ENCODE measurements at places on chromosomes 2 and 18. TPM values are rescaled to one million over a fixed set of nuclear protein-coding genes. Genes with fewer than 3 reads are reported as not detected.

- no peak for DNase-seq
Measured at GRCh38 chr18:59818769-59819168, 81.0 kb upstream of the PMAIP1 start.

DNA sequence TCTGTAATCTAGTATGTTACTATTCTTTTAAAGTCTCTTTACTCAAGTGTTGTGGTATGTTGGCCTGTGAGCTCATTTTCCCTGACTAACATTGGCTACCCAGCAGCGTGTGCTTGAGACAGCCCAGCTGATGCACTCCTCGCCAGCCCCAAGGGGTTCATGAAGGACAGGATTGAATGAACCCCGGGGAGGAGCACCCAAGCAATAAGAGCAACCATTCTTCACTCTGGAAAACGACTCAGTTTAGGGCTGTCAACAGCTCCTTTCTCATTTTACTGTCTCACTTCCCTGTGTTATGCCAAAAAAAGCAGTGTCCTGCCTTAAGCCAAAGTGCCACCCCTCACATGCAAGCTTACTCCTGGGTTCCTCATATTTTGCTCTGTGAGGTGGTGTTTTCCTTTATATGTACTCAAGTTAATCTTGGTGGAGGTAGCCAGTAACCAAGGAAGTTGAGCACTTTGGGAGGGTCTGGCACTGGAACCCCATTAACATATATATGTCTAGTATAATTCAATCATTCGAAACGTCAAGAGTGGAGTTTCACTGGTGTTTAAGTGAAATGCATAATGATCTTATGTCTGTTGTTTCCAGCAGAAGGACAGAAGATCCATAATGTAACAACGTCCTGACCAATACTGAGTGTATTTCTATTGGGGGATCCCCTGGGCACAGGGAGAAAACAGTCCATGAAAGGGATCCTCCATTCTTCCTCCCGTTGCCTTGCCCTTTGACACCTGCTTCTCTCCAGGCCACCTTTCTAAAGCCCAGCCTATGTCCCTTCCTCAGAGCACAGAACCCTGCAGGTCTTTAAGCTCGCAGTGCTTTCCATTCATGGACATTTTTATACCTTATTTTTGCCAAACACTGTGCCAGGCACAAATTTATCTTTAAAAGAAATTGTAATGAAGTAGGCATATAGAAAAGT lies 43.2 kb downstream of the ATIC start:
- DNase-seq, result no peak

DNA sequence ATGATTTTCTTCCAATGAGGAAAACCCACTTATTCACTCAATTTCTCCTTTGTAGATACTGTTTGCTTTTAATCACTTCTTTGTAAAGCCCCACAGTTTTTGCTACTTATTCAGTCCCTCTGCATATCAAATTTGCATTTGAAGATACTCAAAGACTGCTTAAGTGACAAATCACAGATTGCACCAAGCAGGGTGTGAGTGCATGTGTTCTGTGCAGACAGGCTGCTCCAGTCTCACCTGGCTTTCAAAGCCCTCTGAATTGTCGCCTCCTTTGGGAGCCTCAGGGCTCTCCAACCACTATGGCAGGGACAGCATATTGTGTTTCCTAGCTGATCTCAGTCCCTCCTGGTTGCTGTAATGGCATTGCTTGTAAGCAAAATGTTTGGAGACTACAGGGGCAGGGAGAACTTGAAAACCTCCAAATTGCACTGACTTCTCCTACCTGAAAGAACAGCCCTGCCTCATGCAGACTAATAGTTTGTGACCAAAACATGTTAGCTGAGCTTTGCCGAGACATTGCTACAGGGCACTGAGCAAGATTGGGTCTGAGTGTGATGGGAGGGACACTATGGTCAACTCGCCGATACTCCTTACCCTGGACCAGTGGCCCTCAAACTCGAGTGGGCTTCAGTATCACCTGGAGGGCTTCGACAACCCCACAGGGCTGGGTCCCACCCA lies 96.8 kb downstream of the POLE4 start:
- DNase-seq, result no peak

GRCh38 chr18:49046125-49046524 lies 95.4 kb upstream of the SMAD7 start:
- DNase-seq, result no peak

DNA sequence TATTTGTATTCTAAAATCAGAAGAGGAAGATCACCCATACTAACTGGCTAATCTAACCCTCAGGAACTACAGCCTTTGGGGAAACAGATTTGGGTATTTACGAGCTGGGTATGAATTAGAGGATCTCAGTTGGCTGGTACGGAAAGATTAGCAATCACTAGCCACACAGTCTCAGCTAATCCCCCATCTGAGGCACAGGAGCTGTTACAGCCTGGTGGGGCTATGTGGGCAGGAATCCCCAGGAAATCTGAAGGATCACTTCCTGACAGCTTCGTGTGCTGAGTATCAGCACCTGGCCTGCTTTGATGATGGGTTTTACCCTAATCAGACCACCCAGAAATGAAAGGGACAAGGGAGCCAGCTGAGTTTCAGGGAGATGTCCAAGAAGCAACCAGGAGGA lies 206.3 kb downstream of the AFF3 start:
- DNase-seq, result no peak

DNA sequence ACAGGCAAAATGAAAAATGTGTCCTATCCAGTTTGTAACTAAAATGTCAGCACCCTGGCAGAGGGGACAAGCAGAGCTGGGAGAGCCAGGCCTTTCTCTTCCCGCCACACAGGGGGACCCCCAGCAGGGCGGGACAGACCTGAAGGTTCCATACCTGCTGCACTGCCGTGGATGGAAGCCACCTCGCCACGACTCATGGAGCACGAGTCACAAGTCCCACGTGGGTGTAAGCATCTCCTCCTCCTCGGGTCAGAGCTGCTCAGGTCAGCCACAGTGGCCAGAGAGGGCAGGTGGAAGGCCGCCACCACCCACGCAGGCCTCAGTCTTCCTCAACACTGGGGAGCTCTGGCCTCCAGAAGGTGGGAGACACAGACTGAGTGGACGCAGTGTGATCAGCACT lies 21.0 kb downstream of the C1QL2 start:
- no peak for DNase-seq

DNAH7 gene
- 9.4 TPM for polyA plus RNA-seq

C2orf80 gene
- 0.31 TPM for polyA plus RNA-seq

RBM43 gene
- 16.9 TPM for polyA plus RNA-seq

RASGRP3 gene
- polyA plus RNA-seq, result 17.1 TPM

RTP5 gene
- polyA plus RNA-seq, result not detected

SNRPD1 gene
- polyA plus RNA-seq, result 170 TPM

RAB17 gene
- 15.0 TPM for polyA plus RNA-seq

LYPD6B gene
- 27.9 TPM for polyA plus RNA-seq

IL18R1 gene
- 2.5 TPM for polyA plus RNA-seq

Measured in right renal pelvis (tissue), 4 donors.